ENCODE measurements at places on chromosomes 5 and 9.

GRCh38 chr5:155434681-155435080, 421.1 kb downstream of the KIF4B start:
- DNase-seq = no peak

DNA sequence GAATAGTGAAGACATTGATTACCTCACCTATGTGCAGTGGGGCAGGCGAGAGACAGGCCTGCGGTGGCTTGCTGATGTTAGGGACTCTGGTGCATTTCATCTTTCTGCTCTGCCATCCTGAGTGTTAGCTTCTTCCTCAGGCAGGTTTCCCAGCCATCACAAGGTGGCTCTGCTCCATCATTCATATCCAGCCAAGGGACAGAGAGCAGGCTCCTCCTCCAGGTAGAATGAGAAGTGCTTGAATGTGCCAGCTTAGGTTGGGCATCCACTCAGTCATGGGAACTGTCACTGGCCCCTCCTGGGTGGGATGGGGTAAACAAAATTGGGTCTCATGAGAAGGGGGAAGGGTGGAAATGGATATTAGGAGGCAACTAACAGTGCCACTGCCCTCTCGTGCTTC, 24.8 kb downstream of the GPR107 start:
- no peak for DNase-seq

DNA sequence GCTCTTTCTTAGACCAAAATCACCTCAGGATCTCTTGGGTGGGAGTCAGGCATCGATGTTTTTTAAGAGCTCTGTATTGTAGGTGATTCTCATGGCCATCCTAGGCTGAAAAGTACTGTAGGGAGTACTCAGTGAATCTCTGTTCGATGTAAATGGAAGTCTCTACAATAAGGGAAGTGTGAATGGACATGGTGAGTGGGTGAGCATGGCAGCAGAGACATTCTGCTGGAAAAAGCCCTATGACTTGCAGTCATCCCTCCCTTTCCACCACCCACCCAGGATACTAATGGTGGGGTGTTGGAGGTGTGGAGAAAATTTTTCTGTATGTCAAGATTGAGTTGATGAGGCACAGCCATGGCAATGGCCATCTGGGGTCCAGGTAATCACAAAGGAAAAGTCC, 30.9 kb downstream of the ZNF366 start:
- DNase-seq = no peak

- no peak for DNase-seq
Observed at GRCh38 chr9:92180669-92181181, 65.5 kb upstream of the SPTLC1 start.

- DNase-seq = no peak
Observed at GRCh38 chr5:175214152-175214551, 229.8 kb downstream of the DRD1 start.

DNA sequence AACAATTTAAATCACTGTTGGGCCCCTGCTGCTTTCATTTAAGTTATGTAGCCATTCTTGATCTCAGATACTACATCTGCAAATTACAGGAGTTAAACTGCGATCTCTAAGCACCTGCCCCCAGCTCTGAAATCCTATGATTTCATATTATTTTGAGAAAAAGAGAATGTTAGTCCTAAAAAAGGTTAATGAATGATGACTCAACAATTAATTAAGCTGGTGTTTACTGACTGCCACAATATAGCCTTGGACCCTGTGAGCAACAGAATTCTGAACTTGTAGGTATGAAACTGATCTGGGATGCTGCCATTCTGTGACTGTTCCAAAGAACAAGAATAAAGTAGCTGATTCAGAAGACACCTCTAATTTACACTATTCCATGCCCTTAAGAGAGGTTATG, 124.4 kb upstream of the FBXL7 start:
- DNase-seq = no peak

GRCh38 chr9:133048595-133048994, 13.2 kb upstream of the CEL start:
- peak; percentile 30 for DNase-seq

DNA sequence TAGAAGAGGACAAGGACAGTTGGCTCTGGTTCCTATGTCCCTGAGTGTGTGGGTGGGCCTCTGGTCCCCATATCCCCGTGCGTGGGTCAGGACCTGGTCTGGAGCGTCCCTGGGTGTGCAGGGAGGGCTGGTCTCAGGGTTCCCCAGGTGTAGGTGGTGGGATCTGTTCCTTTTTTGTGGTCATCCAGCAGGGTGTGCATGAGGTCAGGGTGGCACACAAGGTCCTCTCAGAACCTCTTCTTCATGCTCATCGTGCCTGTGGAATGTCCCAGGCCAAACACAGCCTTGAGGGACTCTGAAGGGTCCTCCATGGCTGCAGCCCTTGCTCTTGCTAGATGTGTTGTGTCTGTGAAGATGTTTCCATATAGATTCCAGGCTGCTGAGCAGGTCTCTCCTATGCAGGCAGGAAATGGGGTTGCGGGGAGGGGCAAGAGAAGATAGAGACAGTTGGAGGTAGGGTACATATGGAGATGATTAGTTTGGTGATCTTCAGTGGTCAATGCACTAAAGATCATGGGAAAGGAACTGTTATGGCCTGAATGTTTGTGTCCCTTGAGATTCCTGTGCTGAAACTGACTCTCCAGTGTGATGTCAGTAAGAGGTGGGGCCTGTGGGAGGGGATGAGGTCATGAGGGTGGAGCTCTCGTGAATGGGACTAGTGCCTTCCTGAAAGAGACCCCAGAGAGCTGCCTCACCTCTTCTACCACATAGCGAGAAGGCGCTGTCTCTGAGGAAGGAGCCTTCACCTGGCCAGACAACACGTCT, 53.1 kb downstream of the NXNL2 start:
- no peak for DNase-seq

DNA sequence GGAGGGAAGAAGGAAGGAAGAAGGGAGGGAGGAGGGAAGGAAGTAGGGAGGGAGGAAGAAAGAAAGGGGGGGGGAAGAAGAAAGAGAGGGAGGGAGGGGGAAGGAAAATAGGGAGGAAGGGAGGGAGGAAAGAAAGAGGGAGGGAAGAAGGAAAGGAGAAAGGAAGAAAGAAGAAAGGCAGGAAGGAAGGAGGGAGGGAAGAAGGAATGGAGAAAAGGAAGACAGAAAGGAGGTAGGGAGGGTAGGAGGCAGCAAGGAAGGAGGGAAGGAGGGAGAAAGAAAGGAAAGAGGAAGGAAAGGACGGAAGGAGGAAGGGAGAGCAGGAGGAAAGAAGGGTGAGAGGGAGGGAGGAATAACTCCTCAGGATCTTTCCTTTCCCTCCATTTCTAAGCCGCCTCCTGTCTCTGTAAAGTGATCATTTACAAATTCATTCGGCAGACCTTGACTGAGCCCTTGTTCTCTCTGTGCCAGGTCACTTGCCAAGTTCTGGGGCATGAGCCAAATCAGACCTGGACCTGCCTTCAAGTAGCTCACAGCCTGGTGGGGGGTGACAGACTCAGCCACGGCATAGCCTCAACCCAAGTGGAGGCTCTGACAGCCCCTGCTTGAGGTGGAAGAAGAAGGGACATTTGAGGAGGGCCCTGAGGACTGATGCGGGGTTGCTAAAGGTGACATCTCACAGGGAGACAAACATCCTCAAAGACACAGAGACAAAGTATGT, 69.0 kb upstream of the HRH2 start:
- DNase-seq = no peak

DNA sequence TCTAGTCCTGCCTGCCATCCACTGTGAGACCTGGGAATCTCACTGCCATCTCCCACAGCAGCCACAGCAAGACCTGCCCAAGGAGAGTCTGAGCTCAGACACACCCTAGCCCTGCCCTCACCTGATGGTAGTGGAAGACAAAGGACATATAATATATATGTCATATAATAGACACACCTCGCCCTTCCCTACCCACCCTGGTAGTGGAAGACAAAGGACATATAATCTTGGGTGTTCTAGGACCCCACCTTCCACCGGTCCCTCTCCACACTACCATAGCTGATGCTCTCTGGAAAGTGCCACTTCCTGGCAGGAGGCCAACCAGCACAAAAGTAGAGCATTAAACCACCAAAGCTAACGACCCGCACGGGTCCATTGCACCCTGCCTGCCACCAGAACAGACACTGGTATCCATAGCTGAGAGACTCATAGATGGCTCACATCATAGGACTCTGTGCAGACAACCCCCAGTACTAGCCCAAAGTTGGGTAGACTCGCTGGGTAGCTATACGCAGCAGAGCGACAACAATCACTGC, 545.6 kb downstream of the CAAP1 start:
- DNase-seq = no peak

DNA sequence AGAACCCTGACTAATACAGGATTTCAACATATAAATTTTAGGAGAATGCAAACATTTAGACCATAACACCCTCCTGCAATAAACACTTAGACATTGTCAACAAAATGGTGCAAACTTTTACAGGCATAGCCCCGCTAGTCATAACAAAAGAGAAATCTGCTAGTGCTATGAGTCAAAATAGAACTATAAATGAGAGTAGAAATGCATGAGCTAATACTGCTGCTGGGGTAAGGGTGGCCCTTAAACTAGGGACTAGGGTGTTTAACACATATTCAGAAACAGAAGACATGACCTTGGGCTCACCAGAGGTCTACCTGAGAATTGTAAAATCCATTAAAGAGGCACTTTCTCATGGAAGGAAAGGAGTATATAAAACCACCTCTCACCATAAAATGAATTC, 131.6 kb downstream of the TLR4 start:
- no peak for DNase-seq

DNA sequence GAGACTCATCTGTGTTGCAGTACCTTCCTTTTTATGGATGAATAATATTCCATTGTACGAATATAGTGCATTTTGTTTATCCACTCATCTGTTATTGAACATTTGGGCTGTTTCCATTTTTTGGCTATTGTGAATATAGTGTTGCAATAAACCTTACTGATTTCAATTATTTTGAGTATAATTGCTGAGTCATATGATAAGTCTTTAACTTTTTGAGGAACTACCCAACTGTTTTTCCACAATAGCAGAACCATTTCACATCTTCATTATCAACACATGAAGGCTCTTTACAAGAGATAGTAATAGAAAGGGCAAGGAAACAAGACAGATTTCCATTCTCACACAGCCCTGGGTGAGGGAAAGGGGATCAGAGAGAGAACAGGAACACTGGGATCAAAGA, 329.2 kb downstream of the RAB3C start:
- DNase-seq = no peak

- no peak for DNase-seq
Observed at GRCh38 chr5:75524071-75524470, 12.4 kb downstream of the POLK start.

DNA sequence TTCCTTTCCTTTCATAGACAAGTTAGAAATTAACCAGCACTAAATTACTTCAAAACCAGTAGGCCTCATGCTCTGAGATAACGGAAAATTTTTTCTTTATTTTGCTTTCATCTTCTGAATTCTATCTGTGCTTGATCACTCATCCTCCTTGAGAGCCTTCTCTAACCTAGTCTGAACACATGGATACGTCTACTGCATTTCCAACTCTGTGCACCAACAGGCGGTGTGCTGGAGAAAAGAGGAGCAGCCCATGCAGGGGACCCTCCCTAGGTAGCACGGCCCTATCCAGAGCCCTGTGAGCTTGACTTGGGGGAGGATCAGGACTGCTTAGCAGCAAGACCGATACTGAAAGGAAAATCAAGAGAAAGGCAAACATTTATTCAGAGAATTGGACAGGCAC, 149.8 kb downstream of the AUH start:
- DNase-seq = no peak

DNA sequence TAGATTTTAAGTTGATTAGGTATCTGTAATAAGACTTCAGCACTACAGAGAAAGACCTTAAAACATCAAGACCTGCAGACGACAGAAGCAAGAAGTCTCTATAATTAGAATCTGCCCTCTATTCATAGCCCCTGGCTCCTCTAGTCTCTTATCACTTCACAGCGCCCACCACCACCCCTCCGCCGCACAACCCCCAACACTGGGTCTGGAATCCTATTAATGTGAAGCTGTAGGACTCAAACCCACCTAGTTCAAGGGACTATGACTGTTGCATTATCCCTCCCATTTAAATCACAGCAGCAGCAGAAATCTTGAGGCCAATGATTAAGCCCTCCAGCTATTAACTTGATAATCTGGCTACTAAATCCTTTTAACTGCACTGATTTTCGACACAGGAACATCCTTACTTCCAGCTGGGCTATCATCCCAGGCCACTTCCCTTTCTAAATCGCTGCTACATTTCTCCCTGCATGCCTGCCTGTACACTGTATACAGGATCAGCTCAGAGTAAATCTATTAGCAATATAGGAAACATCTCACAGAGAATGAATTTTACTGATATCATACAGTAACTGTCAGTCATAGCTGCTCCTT, 159.5 kb upstream of the GRAMD2B start:
- no peak for DNase-seq

All from GF-D8 (cell line).